ENCODE measurements at places on chromosomes 4 and X. TPM values are rescaled to one million over a fixed set of nuclear protein-coding genes. Genes with fewer than 3 reads are reported as not detected.

Gene CNKSR2
- 11.2 TPM for total RNA-seq

Gene CENPE
- 1.3 TPM for total RNA-seq

Gene ERCC6L
- total RNA-seq = 0.33 TPM

Gene SOX3
- total RNA-seq = not detected

DNA sequence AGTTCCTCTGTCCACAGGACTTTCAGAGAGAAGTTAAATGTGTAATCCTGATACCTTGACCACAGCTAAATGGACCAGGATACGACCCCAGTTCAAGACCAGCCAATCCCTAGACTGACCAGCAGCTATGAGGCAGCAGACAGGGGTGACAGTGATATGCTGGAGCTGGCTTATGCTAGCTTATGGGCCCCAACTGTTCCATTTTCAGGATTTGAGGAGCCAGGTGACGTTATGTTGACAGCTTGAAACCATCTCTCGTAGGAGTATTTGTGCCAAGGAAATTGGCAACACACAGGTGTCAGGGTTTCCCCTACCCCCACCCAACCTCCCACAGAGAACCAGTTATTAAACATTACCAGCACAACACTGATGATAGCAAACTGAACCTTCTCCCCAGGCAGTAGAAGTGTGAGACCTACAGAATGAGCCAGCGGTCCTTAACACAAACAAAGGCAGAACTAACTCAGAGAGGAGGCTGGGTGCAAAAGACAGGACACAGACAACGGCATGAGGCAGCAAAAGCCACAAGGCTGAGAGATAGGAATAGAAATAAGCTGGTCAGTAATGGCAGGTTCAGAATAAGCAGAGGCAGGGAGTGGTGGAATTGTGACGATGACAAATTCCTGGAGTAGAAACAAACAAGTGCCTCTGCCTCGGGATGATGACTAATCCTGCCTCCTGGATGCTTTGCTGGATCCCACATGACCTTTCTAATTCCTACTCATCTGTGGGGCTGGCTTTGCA lies 85.6 kb upstream of the CPEB2 start:
- no peak overlapping the region for H3K4me3 ChIP-seq
- H3K36me3 ChIP-seq = no peaks in the 10 kb centered on the region
- no peaks in the 10 kb centered on the region for H3K27me3 ChIP-seq
- DNase-seq = no peak
- H3K27ac ChIP-seq = peak overlapping the region; percentile 56

DNA sequence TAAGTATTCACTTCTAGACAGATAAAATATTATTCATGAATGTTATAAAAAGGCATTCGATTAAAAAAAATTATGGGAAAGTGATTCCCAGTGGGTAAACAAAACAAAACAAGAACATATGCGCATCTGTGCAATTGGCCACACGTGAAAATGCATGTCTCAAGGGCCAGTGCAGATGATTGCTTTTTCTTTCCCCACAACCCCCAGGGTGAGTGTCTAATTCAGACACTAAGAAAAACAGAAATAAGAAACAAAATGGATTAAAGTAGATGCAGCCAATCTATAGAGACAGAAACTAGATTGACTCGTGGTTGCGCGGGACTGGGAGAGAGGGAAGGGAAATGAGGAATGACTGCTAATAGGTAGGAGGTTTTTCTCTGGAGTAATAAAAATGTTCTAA lies 49.5 kb downstream of the GPM6A start:
- H3K4me1 ChIP-seq = no peaks in the 10 kb centered on the region
- H3K36me3 ChIP-seq = no peaks in the 10 kb centered on the region
- H3K4me3 ChIP-seq = no peak overlapping the region
- no peaks in the 10 kb centered on the region for H3K27me3 ChIP-seq
- no peak overlapping the region for H3K27ac ChIP-seq
- no peak for DNase-seq

DNA sequence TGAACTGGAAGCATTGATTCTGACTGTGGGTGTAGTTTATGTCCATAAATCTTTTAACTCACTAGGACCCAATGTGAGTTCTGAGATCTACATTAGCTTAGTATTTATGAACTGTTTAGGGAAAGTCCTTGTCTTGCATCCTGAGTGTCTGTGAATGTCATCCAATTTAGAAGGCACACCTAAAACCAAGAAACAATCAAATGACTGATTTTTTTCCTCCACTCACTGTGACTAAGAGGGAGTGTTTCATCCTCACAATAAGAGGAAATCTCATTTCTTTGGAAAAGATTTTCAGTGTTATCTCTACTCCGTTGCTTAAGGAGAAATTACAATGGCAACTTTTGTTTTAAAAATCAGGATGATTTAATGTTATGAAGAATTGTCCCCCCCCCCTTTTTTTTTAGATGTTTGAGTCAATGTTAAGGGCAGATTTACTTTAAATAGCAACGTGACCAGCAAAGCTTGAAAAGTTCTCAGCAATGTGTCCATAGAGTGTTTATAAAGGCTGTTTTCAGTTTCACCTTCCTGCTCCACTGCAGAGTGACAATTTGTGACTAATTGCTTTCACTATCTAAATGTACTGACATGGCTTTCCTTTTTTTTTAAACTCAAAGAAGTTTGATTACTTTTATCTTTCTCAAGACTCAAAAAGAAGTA lies 173.0 kb downstream of the SPCS3 start:
- no peaks in the 10 kb centered on the region for H3K36me3 ChIP-seq
- no peaks in the 10 kb centered on the region for H3K4me1 ChIP-seq

DNA sequence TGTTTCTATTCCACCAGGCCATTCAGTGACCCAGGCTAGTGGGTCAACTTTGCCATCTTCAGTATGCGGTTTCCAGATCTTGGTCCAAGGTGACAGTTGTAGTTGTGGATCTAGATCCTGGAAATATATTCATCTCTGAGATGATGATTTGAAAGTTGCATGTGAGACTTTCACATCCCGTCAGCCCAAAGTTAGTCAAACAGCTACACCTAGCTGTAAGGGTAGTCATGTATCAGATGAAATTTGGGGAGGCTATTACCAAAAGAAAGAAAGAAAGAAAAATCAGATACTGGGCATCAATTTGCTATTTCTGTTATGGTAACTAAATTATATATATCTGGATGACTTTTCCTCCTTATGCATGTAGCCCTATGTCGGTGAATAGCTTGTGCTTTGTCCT lies 259.4 kb upstream of the ARX start:
- DNase-seq = no peak
- H3K4me1 ChIP-seq = no peaks in the 10 kb centered on the region
- no peak overlapping the region for H3K4me3 ChIP-seq
- no peak overlapping the region for H3K27ac ChIP-seq

DNA sequence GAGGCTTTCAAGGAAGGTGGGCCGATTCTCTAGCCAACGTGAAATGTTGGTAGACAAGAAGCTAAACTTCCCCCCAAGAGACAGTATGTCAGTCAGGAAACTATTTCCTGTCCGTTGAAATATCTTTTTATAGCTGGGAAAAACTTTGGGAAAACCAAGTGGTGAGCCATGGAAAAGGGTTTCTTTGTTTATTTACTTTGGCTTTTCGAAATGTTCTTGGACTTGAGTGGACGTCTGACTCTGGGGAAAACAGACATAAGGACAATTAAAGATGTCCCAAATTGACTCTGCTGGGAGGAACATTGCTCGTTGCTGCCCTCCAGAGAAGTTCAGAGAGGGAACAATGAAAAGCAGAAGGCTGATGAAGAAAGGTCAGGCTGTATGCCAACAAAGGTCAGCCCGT lies 295.4 kb downstream of the RAPGEF2 start:
- no peaks in the 10 kb centered on the region for H3K27me3 ChIP-seq
- H3K4me3 ChIP-seq = no peak overlapping the region
- DNase-seq = no peak
- H3K36me3 ChIP-seq = no peaks in the 10 kb centered on the region
- no peaks in the 10 kb centered on the region for H3K4me1 ChIP-seq

GRCh38 chrX:107659768-107660167 lies 31.5 kb downstream of the PRPS1 start:
- no peaks in the 10 kb centered on the region for H3K27me3 ChIP-seq
- H3K27ac ChIP-seq = no peak overlapping the region
- H3K4me1 ChIP-seq = no peaks in the 10 kb centered on the region
- no peak for DNase-seq

Measured in breast epithelium (tissue), 4 donors.